ENCODE measurements at places on chromosomes 2 and 18.

DNA sequence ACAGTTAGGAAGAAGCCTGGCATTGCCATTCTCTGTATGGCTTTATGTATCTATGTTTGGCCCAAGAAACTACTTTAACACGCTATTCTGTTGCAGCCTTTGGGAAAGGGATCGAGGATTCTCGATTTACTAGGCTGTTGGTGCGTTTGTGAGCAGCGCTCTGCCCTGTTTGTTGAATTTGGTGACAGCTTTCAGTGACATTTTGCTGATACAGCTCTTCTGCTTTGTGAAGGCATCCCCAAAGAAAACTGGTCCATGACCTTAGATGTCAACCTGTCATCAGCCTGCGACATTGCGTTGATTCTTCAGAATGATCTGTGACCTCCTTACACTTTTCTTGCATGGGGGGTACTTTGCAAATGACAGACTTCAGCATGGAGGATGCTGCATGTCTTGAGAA lies 431.5 kb downstream of the ARHGAP15 start:
- DNase-seq: no peak

DNA sequence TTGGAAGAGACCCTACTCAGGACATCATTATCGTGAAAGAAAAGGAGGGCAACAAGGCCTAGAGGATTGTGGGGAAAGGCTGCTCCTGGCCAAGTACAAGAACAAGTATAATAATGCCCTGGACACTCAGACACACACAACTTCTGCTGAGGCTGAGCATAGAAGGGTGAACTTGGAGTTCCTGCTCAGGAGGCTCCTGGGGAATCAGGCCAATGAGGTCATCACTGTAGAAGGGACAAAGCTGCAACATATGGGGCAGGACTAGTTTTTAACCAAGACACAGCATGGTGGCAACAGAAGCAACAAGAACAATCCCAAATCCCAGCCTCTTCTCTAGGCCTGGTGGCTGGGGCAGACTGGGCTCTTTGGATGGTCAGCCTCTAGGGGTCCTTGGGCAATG lies 102.6 kb downstream of the POLR1A start:
- DNase-seq: no peak

GRCh38 chr2:138507267-138507666 lies 5.7 kb downstream of the SPOPL start:
- DNase-seq: peak; percentile 72

GRCh38 chr2:225765820-225766219 lies 366.3 kb downstream of the NYAP2 start:
- DNase-seq: no peak

DNA sequence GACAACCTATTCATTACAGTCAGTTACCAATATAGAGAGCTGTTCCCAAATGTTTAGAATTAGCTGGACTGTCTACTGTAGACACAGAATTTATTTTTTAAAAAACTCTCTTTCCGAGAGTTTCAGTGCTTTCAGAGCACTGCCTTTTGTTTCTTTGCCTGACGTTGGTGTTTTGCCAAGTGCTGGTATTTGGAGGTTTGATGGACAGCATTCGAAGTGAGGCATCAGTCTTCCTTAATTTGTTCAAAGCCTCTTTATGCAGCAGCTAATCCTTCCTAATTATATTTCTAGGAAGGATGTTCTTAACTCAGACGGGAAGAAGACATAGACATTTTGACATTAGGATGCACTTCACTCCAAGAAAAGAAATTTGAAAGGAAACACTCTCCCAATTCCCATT lies 83.2 kb downstream of the LTBP1 start:
- no peak for DNase-seq

- DNase-seq: no peak
Observed at GRCh38 chr2:36560726-36561125, 37.2 kb downstream of the FEZ2 start.

DNA sequence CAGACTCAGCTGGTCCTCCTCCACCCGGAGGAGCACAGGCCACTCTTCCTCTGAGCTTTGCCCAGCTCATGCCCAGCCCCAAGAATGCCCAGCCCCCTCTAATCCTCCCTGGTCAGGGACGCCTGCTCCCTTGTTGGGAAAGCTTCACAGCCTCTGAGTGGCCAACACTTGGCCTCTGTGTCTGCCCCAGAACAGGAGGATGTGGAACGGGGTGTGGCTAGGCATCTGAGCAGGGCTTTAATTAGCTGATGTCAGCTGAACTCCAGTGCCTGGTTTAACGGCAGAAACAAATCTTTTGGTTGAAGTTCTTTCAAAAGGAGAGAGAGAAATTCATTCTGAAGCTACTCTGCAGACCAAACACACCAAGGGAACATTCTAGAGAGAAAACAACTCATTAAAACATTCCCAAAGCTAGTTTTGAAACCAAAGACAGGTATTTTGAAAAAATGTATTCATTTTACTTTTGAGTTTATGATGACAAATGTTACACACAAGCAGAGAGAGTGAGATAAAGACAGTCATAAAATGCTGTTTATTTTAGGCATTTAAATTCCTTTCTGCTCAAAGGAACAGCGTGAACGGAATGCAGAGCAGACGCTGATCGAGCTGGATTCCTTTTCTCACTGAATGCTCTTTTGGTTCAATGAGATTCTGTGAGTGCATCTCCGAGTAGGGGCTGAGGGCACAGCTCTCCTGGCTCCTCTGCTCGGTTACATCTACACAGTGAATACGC lies 63.8 kb downstream of the RTP5 start:
- no peak for DNase-seq

DNA sequence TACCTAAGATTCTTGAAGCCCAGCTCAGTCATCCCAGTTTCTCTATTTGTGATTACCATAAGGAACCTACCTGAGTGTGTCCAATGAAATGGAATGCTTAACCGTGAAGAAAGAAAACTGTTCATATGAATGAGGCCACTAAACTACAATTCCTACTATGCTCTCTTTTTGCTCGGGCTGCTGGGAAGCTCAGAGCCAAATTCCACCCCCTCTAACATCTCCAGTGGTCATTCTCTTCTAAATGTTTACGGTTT lies 8.3 kb downstream of the MYCN start:
- no peak for DNase-seq

All from NCI-H2029 (cell line).